ENCODE measurements at places on chromosomes 1 and 21. TPM values are rescaled to one million over a fixed set of nuclear protein-coding genes. Genes with fewer than 3 reads are reported as not detected.

Gene CFHR1
- total RNA-seq = not detected

Gene HTR6
- total RNA-seq = not detected

Gene SYT6
- total RNA-seq = not detected

Gene LRRC53
- not detected for total RNA-seq

Gene TCHHL1
- total RNA-seq = not detected

Gene ZNF593OS
- not detected for total RNA-seq

Gene HSD3B2
- not detected for total RNA-seq

Gene GPR52
- 1.2 TPM for total RNA-seq

Gene C1orf53
- 10.7 TPM for total RNA-seq

Gene CALML6
- total RNA-seq = 1.7 TPM

Gene TSSK3
- total RNA-seq = 2.0 TPM

Gene KRTAP19-3
- not detected for total RNA-seq

Gene MATN1
- 0.47 TPM for total RNA-seq

Gene CYP4A22
- total RNA-seq = not detected

Gene CAPZA1
- 150 TPM for total RNA-seq

Gene KRTAP19-1
- not detected for total RNA-seq

Gene GSTM1
- total RNA-seq = not detected

Gene ERRFI1
- total RNA-seq = 86.4 TPM

Gene F13B
- not detected for total RNA-seq

Gene FAM163A
- not detected for total RNA-seq

Gene LHX8
- total RNA-seq = not detected

Gene KIAA1614
- total RNA-seq = 0.66 TPM

Gene HES4
- total RNA-seq = 42.6 TPM

Gene ANKRD45
- 0.42 TPM for total RNA-seq

Gene PLEKHG5
- 32.3 TPM for total RNA-seq

Gene ETV3L
- not detected for total RNA-seq

Gene NBPF6
- not detected for total RNA-seq

Gene LCE3D
- not detected for total RNA-seq

Gene OR2L5
- total RNA-seq = not detected

Gene MPL
- not detected for total RNA-seq

Data from MCF 10A (cell line).